ENCODE measurements at places on chromosomes 12 and 14.
A peak's percentile ranks its signal among the peaks of the same experiment; 100 is the strongest.

- peak; percentile 48 for DNase-seq
These were observed 320.6 kb downstream of the KCNC2 start for GRCh38 chr12:74889073-74889472.

DNA sequence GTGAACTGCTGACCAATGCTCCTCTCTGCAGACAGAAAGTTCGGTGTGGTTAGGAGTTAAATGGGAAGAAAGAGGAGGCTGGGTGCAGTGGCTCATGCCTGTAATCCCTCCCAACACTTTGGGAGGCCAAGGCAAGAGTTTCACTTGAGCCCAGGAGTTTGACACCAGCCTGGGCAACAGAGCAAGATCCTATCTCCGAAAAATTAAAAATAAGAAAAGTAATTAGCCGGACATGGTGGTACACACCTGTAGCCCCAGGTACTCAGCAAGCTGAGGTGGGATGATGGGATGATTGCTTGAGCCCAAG lies 19.0 kb downstream of the ATXN2 start:
- no peak for DNase-seq

- DNase-seq, result no peak
These were observed 290.3 kb downstream of the NAV3 start for GRCh38 chr12:78120866-78121560.

- peak; percentile 26 for DNase-seq
These were observed 129.7 kb upstream of the FUT8 start for GRCh38 chr14:65282896-65283253.

DNA sequence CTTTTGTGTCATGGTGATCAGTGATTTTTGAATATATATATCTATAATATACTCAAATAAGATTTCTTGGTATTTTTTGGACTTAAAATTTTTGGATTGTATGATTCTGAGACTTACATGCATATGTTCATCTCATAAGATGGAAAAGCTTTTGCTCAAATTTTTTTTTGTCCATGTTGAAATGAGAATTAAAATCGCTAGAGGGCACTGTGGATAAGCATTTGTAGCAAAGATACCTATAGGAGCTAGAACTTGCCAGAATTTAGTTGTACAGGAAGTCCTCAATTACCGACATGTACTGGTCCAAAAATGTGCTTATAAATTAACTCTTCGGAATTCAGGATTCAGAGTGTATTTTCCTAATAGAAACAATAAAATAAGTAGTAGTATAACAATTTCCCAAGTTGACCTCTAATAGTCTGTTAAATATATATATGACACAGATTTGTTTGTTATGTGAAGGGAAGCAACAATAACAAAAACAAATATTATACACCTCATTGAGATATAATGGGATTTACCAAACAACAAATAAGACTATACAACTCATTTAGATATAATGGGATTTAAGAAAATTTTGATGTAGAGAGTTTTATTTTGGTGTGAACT lies 179.6 kb downstream of the TMEM117 start:
- peak; percentile 50 for DNase-seq

GRCh38 chr14:100060760-100061159 lies 4.5 kb upstream of the EVL start:
- no peak for DNase-seq

- DNase-seq, result no peak
These were observed 670 bp downstream of the DYRK2 start for GRCh38 chr12:67649261-67649569.

DNA sequence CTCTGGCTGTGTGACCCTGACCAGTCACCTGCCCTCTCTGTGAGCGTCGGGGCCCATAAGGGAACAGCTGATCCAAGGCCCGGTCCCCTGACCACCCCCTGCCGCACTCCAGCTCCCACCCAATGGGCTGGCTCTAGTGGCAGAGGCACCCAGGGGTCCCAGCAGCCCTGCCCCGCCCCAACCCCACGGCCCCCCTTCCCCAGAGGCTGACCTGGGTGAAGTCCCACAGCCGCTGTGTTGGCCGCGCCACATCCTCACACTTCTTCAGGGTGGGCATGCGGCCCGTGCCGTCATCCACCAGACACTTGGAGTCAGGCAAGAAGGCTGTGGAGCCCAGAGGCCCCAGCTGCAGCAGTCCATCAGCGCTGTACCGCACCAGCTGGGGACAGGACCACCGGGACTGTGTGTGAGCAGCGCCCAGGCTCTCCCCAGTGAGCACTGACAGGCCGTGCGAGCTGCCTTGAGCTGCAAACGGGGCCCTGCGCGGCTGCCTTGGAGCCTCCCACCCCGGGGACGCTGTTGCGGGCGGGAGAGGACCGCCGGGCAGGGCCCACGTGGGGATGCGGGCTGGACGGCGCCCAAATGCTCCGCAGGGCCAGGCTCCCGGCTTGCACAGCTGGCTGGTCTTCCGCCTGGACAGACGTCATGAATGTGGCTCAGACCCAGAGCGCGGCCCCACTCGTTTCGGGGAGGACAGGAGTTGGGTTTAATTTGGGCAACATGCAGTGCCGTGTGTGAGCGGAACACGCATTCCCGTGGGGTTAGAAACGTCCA lies 53.5 kb downstream of the NOC4L start:
- DNase-seq, result no peak

DNA sequence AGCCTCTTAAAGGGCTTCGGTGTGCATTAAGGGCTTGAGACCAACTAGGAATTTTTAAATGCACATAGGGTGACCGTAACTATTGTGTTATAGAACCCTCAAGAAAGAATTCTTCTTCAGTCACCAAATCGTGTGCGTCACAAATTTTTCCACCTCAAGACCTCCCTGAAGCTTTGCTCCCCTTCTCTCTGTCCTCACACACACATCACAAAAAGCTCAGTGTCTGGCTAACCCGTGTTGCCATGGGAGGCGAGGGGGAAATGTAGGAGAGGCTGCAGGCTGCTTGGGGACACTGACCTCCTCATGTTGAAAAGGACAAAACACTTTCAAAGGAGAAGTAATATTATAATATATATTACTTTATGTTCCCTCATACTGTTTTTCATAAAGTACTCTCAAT lies 10.6 kb downstream of the SSPN start:
- DNase-seq, result no peak

DNA sequence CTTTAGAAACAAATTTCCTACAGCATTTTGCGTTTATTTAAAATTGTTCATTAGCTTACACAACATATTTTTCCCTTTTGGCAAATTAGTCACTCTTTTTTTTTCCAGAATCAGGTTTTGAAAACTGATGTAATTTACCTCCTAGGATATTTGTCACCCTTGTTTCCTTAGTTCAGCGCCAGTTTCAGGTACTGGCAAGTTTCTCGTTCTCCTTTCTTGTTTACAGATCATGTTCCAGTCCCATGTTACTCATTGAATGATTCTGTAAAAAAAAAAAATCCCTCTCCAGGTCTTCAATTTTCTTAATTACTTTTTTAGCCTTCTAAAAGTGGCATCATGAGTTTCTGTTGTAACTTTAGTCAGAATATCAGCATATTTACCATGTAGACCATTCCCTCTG lies 2.7 kb downstream of the PPP4R4 start:
- DNase-seq, result no peak

- DNase-seq, result peak; percentile 53
These were observed 37.9 kb downstream of the SLC38A1 start for GRCh38 chr12:46230983-46231382.

DNA sequence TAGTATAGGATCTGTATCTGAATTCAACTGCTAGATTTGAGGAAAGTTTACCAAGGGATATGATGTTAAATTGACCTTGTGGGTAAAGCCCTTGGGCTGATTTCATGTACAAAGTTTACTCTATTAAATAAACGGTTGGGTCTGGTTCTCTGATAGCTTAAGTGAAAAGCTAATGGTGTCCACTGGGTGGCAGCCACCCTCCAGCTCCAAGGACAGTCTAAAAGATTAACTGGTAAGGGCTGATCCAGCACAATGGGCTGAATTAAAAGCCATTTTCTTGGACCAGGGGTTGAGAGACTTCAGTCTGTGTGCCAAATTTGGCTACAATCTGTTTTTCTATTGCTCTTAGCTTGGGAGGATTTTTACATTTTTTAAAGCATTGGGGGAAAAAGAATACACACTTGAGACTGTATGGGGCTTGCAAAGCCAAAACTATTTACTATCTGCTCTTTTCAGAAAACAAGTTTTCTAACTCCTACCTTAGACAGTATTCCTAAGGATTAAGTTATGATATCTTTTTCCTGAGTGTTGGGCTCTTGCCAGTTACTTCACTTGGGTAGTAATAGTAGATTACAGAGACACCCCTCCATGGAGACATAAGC lies 116.5 kb downstream of the GPHN start:
- DNase-seq, result peak; percentile 50

GRCh38 chr12:124837958-124838803 lies 25.5 kb downstream of the SCARB1 start:
- DNase-seq, result no peak

Measured in activated CD4-positive, alpha-beta T cell treated with anti-CD3 and anti-CD28 coated beads, Interleukin-10, Interleukin-2, amounts not matched to agents 100 ng/mL and 50 ng/mL, durations not matched to agents 16 hours and 8 hours (primary cell).